ENCODE measurements at places on chromosomes 5 and 9. TPM values are rescaled to one million over a fixed set of nuclear protein-coding genes. Genes with fewer than 3 reads are reported as not detected.

Gene VPS13A
- 26.4 TPM for total RNA-seq

Gene EGFL7
- 28.3 TPM for total RNA-seq

Gene ANKH
- 83.0 TPM for total RNA-seq

Gene RAB3C
- not detected for total RNA-seq
